NCI-H2171 (cell line): ENCODE measurements at places on chromosomes 1 and 21.

DNA sequence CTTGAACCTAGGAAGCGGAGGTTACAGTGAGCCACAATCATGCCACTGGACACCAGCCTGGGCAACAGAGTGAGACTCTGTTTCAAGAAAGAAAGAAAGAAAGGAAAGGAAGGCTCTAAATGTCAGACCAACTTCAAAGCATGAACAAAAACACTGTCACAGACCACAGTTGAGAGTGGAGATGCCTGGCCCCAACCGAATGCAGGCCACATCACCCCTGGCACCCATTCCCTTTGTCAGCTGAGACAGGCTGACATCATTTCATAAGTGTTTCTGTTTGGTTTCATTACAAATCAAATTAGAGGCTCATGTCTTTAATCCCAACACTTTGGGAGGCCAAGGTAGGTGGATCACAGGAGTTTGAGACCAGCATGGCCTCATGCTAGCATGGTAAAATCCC, 28.6 kb upstream of the NADK start:
- DNase-seq, result no peak

DNA sequence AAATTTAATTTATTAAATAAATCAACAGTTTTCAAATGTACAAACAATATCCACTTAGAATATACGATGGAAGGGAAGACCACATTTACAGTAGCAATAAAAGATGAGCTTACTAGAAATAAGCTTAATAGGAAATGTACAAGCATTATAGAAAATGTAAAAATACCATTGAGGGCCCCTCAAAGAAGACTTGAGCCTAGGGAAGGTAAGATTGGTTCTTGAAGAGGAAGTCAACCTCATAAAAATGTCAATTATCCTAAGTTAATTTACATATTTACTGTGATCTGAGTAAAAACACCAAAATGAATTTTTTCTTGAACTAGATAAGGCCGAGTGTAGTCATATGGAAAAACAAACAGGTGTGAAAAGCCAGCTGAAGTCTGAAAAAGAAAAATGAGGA, 39.7 kb upstream of the TRIM67 start:
- no peak for DNase-seq

DNA sequence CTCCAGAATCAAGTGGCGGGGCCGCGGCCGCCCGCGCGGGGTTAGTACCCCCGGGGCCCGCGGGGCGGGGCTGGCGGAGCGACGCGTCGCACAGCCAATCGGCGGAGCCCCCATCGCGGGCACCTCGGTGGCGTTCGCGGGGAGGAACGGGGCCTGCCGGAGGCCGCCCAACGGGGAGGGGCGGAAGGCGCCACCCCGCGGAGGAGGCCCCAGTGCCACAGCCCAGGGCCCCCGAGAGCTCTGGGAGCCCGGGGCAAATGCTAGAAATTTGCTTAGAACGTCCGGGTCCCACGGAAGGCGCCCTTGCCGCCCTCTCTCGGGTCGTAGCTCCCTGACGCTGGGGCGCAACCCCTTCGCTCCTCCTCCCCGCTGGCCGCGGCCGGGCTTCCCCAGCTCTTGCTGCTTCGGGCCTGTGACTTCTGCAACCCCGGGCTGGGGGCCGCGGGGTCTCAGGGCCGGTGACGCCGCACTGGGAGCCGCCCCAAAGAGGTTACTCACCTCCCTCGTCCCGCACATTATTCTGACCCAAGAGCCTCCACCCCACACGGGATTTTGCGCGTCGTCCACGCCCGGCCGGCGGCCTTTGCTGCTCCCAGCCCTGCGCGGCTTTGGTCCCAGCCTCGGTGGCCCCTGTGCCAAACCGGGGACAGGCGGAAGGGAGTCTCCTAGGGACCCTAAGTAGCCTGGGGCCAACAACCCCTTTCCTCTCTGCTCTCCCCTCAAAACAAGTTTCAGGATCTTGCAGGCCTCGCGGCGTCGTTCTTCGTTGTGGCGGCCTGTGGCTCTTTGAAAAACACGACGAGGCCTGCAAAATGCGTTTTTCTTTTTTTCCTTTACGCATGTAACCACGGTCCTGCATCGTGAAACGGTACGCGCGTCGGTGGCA, at the start of gene RUNX3:
TSS of gene RUNX3 (minus strand) at position 17 of the 886 bp plus-strand sequence. CDS start 408 bp downstream, outside the sequence.
- DNase-seq, result peak; percentile 80

GRCh38 chr1:77227381-77227780, 8.2 kb upstream of the PIGK start:
- DNase-seq, result no peak

DNA sequence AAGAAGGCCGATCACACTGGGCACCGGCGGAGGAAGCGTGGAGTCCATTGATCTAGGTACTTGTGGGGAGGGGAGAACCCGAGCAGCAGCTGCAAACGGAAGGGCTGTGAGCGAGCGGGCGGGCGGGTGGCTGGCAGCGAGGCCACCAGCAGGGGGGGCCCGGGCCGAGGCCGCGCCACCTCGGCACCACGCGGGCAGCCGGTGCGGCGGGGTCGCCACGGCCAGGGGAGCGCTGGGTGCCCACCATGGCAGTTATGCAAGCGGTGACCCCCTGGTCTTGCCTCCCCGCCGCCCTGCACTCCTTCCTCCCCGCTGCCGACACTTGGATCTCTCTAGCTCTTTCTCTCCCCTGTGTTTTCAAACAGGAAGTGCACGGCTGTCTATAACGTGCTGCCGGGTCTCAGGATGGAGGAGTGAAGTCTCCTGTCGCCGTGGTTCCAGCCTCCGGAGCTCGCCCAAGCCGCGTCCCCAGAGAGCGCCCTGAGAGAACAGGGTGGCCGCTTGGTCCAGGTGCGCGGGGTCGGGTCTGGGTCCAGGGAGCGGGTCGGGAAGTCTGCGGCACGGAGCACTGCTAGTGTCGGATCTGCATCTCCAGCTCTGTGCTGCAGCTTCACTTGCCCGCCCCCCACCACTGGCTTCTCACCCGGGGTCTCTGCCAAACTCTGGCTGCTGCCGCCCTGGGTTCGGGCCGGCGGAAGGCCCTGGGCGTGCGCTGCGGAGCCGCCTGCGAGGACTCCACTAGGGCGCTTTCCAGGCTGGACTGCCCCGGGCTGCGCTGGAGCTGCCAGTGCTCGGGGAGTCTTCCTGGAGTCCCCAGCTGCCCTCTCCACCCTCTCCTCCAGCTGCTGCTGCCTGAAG, 22.7 kb downstream of the LRRC8D start:
- no peak for DNase-seq
